ENCODE measurements at places on chromosomes 12 and 14. TPM values are rescaled to one million over a fixed set of nuclear protein-coding genes. Genes with fewer than 3 reads are reported as not detected.

The CTSG gene
- total RNA-seq: not detected

The WSCD2 gene
- total RNA-seq: not detected

The CMKLR1 gene
- not detected for total RNA-seq

The CLEC4D gene
- total RNA-seq: not detected

The KCNC2 gene
- total RNA-seq: not detected

The RILPL1 gene
- total RNA-seq: 13.7 TPM

The FZD10 gene
- total RNA-seq: not detected

The FSCB gene
- not detected for total RNA-seq

The HNF1A gene
- total RNA-seq: not detected

The VPS29 gene
- total RNA-seq: 133 TPM

The NUBPL gene
- 6.6 TPM for total RNA-seq

The ZC3H10 gene
- total RNA-seq: 3.0 TPM

The OS9 gene
- 185 TPM for total RNA-seq

The TGM1 gene
- 2.1 TPM for total RNA-seq

The SYT1 gene
- 6.2 TPM for total RNA-seq

The C12orf50 gene
- total RNA-seq: not detected

The CLEC4C gene
- not detected for total RNA-seq

The BMP4 gene
- total RNA-seq: 95.3 TPM

The ATP6V1D gene
- 80.6 TPM for total RNA-seq

The PLEK2 gene
- total RNA-seq: 28.0 TPM

The MYF5 gene
- not detected for total RNA-seq

The RTN1 gene
- total RNA-seq: 0.87 TPM

The SSTR1 gene
- 0.05 TPM for total RNA-seq

The RNASE7 gene
- not detected for total RNA-seq

The ZNF605 gene
- total RNA-seq: 1.5 TPM

The GLIPR1L2 gene
- 0.05 TPM for total RNA-seq

The PLBD1 gene
- total RNA-seq: 0.27 TPM

The LRP10 gene
- total RNA-seq: 118 TPM

The IQSEC3 gene
- not detected for total RNA-seq

The MFAP5 gene
- total RNA-seq: not detected

The ATXN2 gene
- 11.0 TPM for total RNA-seq

The CYP46A1 gene
- 0.15 TPM for total RNA-seq

The CDH24 gene
- total RNA-seq: 16.7 TPM

The RBMS2 gene
- total RNA-seq: 35.1 TPM

The GDF3 gene
- 0.74 TPM for total RNA-seq

The RGS6 gene
- not detected for total RNA-seq

The RHOJ gene
- total RNA-seq: 20.3 TPM

The LTBR gene
- 135 TPM for total RNA-seq

The PROX2 gene
- total RNA-seq: not detected

The PIWIL1 gene
- total RNA-seq: not detected

The ZDHHC22 gene
- total RNA-seq: not detected

All from mammary microvascular endothelial cell (primary cell).